Activated CD4-positive, CD25-positive, alpha-beta regulatory T cell treated with anti-CD3 and anti-CD28 coated beads, Interleukin-2, amount 50 U/mL, for 72 hours (primary cell): ENCODE measurements at places on chromosomes 5 and 9.

DNA sequence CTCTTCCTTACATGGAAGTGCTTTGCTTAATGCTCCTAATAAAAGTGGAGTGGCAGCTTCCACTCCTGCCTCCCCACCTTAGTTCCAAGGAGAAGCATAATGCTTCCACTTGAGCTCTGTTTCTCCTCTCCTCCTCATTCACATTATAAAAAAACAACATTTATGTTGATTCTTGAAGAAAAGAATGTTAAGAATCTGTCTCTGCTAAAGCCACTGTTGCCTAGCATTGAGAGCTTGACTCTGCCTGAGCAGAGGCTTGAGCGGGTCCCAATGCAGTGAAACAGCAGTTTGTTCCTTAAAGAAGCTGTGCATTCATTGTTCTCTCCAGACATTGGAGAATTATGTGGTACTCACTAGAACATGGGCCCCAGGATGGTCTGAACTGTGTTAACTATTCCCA is 101.5 kb upstream of the GHR start:
- DNase-seq, result no peak

DNA sequence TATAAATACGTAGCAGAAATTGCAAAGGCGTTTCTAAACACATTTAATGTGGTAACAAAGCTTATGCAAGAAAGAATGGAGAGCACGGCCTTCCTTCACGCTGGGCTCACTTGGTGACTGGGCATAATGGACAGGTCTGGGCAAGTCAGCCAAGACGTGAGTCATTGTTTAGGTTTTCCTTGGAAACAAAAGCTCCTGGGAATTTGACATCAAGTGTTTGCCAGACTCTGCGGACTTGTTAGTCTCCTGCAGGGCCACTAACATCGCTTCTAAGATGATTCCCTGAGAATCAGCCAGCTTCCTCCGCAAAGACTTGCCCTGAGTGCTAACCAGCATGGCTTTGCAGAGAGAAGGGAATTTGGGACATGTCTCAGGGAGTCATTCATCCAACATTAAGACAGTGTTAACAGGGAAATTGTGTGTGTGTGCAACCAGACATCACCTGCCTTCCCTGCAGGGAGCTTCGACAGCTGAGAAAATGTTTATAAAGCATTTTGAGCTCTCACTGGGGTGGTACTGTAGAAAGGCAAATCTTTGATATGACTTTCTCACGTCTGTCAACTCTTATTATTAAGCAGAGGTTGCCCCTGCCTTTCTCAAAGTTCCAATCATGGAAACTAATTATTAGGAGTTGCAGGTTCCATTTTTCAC is 182.5 kb downstream of the NTRK2 start:
- DNase-seq, result no peak

DNA sequence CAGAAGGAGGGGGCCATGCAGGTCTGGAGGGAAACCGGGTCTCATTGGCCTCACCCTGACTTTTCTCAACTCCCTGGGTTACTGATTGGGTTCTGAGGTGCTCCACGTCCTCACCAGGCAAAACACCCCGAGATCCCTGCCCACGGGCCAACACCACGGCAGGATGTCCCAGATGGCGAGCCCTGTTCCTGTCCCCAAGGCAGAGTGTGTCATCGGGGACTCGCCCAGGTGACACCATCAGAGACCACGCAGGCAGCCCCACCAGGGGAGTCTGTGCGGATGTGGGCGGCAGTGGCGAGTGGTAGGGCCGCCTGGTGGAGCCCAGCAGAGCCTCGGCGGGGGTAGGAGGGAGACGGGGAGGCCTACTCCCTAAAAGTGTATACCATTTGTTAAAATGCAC is 59.0 kb upstream of the UBAC1 start:
- DNase-seq, result no peak

GRCh38 chr9:32928145-32928763 is 73.2 kb downstream of the APTX start:
- no peak for DNase-seq

GRCh38 chr9:136327304-136327974 is at the start of gene GPSM1:
TSS of gene GPSM1 (plus strand) at chr9:136327539. CDS start at chr9:136327696, 157 bp downstream.
- no peak for DNase-seq

DNA sequence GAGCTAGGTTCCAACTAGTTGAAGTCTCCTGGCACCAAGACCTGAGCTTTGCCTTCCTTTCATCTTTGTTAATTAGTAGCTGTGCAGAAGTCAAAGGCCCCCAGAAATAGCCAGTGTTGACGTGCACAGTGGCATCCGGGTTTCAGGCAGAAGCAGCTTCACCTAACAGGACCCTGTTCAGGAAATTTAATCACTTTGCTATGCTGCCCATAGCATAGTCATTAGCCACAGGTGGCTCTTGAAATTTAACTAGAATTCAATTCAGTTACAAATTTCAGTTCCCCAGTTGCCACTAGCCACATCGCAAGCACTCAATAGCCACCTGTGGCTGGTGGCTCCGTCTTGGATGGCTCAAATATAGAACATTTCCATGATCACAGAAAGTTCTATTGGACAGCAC is 179.1 kb downstream of the GOLPH3 start:
- DNase-seq, result no peak

DNA sequence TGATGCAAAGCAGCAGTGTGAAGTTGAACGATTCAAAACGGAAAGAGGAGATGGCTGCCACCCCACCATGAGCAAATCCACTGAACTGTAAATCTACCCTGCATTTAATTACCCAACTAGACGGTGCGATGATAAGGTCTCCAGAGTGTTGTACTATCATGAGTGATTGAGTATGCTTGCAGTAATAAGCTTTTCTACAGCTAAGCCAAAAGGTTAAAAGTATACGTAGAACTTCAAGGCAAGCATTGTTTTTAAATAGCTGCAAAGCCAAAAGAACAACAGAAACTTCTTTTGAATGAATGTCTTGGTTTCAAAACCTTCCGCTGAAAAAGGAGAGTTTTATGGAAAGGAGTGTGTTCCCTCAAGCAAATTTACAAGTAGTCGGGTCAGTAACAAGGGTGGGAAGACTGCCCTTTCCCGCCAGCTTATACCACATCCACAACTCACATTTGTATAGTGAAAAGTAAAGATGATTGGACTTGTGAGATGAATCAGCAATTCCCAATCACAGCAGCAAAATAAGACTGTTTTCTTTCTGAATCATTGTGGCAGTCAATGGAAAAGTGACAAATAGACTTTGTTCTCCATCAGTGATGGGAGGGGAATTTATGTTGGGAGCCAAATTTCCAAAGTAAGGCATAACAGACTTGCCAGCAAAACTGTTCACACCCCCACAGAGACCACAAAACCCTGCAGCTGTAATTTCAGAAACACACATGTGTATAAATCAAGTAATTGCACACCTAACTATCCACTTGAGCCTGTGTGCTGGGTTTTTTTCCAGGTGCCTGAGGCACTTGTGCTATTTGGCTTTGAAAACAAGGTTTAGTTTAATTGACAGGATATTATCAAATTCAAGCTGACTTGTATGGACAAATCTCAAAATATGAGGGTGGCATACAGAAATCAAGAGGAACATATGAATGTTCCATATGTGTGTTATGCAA is 407.7 kb upstream of the GRAMD2B start:
- DNase-seq, result no peak

GRCh38 chr9:68995776-68996175 is 18.1 kb downstream of the PRKACG start:
- no peak for DNase-seq
